Effector memory CD4-positive, alpha-beta T cell (primary cell): ENCODE measurements at places on chromosomes 4 and X.

DNA sequence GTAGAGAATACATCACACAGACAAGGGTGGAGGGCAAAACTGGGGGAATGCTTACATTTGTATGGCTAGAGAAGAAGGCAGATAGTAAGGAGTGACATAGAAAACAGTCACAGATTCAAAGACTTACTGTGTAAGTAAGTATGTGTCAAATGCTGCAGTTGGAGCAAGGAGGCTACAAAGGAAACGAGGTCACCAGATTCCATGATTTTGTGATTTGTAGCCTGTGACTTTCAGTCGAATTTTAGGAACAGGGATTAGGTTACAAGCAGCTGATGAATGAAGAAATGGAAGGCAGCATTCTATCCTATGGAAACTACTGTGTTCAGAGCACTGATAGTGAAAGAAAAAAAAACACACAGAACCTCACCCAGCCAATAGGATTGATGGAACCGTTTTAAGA, 407.9 kb downstream of the IL15 start:
- no peak overlapping the region for H3K27ac ChIP-seq
- H3K4me3 ChIP-seq: no peak overlapping the region
- no peaks in the 10 kb centered on the region for H3K4me1 ChIP-seq
- DNase-seq: no peak
- peaks cover 5% of the 10 kb centered on the region for H3K36me3 ChIP-seq
- H3K27me3 ChIP-seq: no peaks in the 10 kb centered on the region

DNA sequence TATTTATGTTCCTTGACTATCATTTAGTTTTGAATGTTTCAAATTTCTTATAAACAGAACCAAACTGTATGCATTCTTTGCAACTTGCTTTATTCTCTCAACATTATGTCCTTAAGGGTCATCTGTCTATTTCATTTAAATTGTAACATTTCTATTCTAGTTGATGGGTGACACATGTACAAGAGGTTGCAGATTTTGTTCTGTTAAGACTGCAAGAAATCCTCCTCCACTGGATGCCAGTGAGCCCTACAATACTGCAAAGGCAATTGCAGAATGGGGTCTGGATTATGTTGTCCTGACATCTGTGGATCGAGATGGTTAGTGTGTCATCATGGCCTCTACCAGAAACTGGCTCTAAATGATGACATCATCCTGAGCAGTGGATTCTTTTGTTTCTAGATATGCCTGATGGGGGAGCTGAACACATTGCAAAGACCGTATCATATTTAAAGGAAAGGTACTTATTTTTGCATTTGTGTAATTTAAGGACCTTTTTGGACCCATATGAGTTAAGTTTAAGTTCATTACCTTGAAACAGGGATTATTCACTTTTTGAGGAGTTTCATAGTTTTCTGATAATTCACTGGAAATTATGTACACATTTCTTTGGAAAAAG, 6.1 kb downstream of the LIAS start:
- H3K4me1 ChIP-seq: no peaks in the 10 kb centered on the region
- peaks cover 18% of the 10 kb centered on the region for H3K36me3 ChIP-seq
- no peaks in the 10 kb centered on the region for H3K27me3 ChIP-seq
- H3K27ac ChIP-seq: no peak overlapping the region
- H3K4me3 ChIP-seq: no peak overlapping the region

GRCh38 chr4:54658252-54659093, 716 bp downstream of the KIT start:
- no peaks in the 10 kb centered on the region for H3K4me1 ChIP-seq
- peaks cover 12% of the 10 kb centered on the region for H3K27me3 ChIP-seq
- no peak overlapping the region for H3K27ac ChIP-seq
- H3K36me3 ChIP-seq: no peaks in the 10 kb centered on the region

GRCh38 chr4:185997296-185997695, 71.7 kb upstream of the TLR3 start:
- no peaks in the 10 kb centered on the region for H3K36me3 ChIP-seq
- H3K4me3 ChIP-seq: no peak overlapping the region
- H3K27ac ChIP-seq: no peak overlapping the region
- H3K27me3 ChIP-seq: no peaks in the 10 kb centered on the region
- DNase-seq: no peak
- H3K4me1 ChIP-seq: no peaks in the 10 kb centered on the region

DNA sequence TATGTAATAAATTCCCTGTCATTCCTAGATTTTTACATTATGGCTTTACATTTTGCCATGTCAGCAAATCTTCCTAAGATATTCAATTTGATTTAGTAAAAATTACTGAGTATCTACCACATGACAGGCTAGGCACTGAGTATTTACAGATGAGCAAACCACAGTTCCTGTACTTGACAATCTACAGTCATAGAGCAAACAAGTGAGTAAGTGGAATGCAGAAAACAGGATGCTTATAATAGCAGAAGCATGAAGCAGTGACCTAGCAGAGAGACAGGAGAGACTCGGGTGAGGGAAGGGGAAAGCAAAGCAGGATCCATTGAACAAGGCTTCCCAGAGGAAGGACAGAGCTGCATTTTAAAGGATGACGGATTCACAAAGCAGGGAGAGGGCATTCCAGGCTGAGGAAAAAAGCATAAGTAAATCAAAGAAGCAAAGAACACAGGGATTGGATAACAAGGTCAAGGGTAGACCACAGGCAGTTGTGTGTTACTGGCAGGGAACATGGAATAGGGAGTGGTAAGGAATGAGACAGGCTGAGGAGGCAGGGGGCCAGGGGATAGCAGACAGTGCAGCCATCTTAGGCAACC, 124.7 kb upstream of the C1QTNF7 start:
- H3K27ac ChIP-seq: no peak overlapping the region
- no peak for DNase-seq
- H3K4me1 ChIP-seq: no peaks in the 10 kb centered on the region
- H3K36me3 ChIP-seq: no peaks in the 10 kb centered on the region

GRCh38 chrX:30309139-30309571, at the start of gene NR0B1:
TSS of gene NR0B1 (minus strand) at chrX:30309390. CDS start at chrX:30309363, 27 bp downstream.
- H3K27me3 ChIP-seq: no peaks in the 10 kb centered on the region
- H3K36me3 ChIP-seq: no peaks in the 10 kb centered on the region

DNA sequence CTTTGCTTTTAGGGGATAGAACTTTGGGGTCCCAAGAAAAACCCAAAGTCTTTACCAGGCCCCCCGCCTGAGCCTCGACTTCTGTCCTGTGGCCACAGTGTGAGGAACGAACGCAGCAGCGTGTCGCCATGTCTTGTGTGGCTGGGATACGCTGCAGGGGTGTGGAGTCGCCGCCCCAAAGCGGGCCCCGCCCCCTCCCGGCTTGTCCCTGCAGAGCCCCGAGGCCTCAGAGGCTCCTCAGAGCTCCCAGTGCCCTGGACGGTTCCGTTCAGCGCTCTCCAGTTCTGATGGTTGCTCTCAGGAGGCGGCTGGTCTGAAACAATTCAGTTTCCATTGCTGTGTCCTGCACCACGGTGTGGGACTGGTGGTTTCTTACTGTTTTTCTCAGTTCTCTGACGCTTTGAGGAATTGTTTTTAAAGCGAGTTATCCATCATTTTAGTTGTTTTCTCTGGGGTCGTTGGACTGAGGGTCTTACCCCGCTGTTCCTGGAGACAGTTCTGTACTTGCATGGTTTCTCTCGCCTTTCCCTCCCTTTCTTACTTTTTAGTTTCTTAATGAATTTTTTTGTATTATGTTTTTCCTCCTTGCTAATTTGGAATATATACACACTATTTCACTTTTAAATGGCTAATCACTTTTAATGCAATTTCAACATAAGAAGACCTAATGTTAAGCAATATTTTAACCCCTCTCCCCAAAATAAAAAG, 1.6 kb upstream of the IDUA start:
- H3K4me3 ChIP-seq: peak overlapping the region; percentile 55
- peaks cover 15% of the 10 kb centered on the region for H3K4me1 ChIP-seq
- no peaks in the 10 kb centered on the region for H3K27me3 ChIP-seq
- DNase-seq: peak; percentile 49
- peaks cover 7% of the 10 kb centered on the region for H3K36me3 ChIP-seq

- H3K27me3 ChIP-seq: no peaks in the 10 kb centered on the region
- no peak for DNase-seq
- no peaks in the 10 kb centered on the region for H3K36me3 ChIP-seq
- H3K27ac ChIP-seq: no peak overlapping the region
- H3K4me3 ChIP-seq: no peak overlapping the region
These were observed 247.8 kb downstream of the GRID2 start for GRCh38 chr4:92551616-92552015.

DNA sequence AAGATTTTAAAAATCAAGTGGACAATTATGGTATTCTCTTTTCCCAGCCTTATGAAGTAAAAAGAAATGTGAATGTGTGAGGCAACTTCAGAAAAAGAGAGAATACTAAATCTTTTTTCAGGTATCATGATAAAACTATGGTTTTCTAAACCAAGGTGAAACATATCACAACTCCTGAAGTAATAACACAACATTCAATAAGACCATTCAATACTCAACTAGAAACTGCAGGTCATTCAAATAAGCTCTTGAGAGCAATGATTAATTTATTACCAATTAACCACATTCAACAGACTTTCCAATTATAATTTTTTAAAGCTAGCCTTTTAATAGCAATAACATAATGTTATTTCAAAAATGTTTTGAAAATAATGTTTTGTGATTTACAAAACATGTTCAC, 35.8 kb downstream of the SLC10A7 start:
- H3K4me1 ChIP-seq: peaks cover 3% of the 10 kb centered on the region
- H3K36me3 ChIP-seq: no peaks in the 10 kb centered on the region
- H3K27ac ChIP-seq: no peak overlapping the region
- H3K27me3 ChIP-seq: no peaks in the 10 kb centered on the region
- no peak for DNase-seq
- H3K4me3 ChIP-seq: no peak overlapping the region

DNA sequence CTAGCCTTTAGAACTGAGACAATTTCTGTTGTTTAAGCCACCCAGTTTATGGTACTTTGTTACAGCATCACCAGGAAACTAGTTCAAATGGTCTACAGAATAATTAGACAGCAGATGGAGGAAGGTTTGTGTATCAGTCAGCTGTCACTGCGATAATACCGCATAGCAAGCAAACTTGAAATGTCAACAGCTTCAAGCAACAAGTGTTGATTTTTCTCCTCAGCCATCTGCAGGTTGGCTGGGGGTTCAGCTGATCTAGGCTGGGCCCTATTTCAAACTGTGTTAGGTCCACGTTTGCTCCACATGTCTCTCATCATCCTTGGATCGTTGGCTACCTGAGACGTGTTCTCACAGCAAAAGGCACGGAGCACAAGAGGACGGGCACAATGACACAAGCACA, 19.2 kb upstream of the PHEX start:
- no peaks in the 10 kb centered on the region for H3K36me3 ChIP-seq
- no peak overlapping the region for H3K4me3 ChIP-seq
- H3K4me1 ChIP-seq: no peaks in the 10 kb centered on the region
- no peak for DNase-seq

DNA sequence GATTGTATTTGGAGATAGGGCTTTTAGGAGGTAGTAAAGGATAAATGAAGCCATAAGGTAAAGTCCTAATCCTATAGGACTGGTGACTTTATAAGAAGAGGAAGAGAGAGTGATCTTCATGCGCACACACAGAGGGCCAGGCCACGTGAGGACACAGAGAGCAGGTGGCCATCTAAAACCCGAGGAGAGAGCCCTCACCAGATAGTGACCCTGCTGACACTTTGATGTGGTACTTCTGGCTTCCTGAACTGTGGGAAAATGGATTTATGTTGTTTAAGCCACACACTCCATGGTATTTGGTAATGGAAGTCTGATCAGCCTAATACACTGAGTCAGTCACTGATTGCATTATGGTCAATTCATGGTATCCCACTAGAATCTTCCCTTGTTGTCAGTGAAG, 164.9 kb upstream of the TAPT1 start:
- H3K4me1 ChIP-seq: no peaks in the 10 kb centered on the region
- H3K36me3 ChIP-seq: no peaks in the 10 kb centered on the region
- H3K27ac ChIP-seq: no peak overlapping the region
- H3K27me3 ChIP-seq: no peaks in the 10 kb centered on the region

- H3K36me3 ChIP-seq: no peaks in the 10 kb centered on the region
- H3K4me3 ChIP-seq: no peak overlapping the region
- H3K4me1 ChIP-seq: no peaks in the 10 kb centered on the region
- DNase-seq: no peak
- H3K27ac ChIP-seq: no peak overlapping the region
These were observed 2429.7 kb downstream of the PCDH7 start for GRCh38 chr4:33149658-33150524.

- no peak overlapping the region for H3K4me3 ChIP-seq
- H3K36me3 ChIP-seq: no peaks in the 10 kb centered on the region
- no peaks in the 10 kb centered on the region for H3K4me1 ChIP-seq
- H3K27me3 ChIP-seq: no peaks in the 10 kb centered on the region
- H3K27ac ChIP-seq: no peak overlapping the region
These were observed 35.3 kb upstream of the SPRY1 start for GRCh38 chr4:123361195-123361861.

- no peak overlapping the region for H3K4me3 ChIP-seq
- H3K36me3 ChIP-seq: no peaks in the 10 kb centered on the region
- H3K27ac ChIP-seq: no peak overlapping the region
- H3K27me3 ChIP-seq: no peaks in the 10 kb centered on the region
- no peaks in the 10 kb centered on the region for H3K4me1 ChIP-seq
These were observed 511.0 kb upstream of the KLHL4 start for GRCh38 chrX:87006561-87006960.

DNA sequence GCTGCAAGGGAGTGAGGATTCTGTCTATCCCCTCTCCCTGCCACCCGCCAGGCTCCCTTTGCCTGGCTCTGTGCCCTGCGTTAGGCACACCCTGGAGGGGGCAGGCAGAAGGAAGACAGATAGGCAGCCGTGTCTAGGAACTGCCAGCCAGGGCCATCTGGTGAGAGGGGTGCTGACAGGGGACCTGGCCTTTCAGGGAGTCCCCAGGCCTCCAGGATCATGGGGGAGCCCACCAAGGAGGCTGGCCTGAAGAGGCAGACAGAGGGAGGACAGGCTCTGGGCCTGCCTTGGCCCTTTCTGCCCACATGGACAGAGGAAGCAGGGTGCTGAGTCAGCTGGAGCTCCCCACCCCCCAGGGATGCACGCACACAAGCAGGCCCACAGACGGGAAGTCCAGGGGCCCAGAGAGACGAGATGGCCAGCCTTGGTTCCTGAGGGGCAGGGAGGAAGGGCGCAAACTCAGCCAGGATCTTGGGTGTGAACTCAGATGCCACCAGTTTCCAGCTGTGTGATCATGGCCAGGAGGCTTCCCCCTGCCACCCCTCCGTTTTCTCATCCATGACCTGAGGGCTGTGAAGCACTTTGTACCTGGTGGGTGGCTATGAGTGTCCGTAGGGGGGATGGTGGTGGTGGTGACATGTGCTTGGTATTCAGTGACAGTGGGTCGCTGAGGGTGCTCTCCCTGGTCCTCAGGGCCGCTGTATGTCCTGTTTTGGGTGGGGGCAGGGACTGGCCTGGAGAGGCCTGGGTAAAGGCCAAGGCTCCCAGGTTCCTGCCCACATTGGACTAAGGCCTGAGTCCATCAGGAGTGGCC, 1.8 kb downstream of the SH3BP2 start:
- DNase-seq: no peak
- H3K27me3 ChIP-seq: no peaks in the 10 kb centered on the region
- H3K36me3 ChIP-seq: no peaks in the 10 kb centered on the region
- no peak overlapping the region for H3K4me3 ChIP-seq
